ENCODE measurements at places on chromosomes 7 and 10.
A peak's percentile ranks its signal among the peaks of the same experiment; 100 is the strongest.

- no peak for DNase-seq
Observed at GRCh38 chr7:10040674-10041073, 933.0 kb upstream of the PHF14 start.

DNA sequence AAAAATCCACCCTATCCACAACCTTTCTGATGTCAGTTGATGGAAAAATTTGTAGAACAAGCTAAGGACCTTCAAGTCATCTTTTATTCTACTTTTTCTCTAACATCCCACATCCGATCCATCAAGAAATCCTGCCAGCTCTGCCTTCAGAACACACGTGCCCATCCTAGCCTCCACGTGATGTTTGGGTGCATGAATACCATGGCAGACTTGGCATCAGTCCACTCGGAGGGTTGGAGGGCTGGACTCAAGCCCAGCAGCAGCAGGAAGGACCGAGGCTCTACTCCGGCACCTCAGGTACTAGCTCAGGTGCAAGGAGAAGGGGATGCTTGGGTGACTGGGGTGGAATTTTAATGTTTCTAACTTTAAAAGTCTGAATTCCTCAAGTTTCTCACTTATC, 428.6 kb downstream of the DPP6 start:
- DNase-seq, result no peak

- DNase-seq, result no peak
Observed at GRCh38 chr7:142083605-142084004, 27.9 kb upstream of the MGAM2 start.

DNA sequence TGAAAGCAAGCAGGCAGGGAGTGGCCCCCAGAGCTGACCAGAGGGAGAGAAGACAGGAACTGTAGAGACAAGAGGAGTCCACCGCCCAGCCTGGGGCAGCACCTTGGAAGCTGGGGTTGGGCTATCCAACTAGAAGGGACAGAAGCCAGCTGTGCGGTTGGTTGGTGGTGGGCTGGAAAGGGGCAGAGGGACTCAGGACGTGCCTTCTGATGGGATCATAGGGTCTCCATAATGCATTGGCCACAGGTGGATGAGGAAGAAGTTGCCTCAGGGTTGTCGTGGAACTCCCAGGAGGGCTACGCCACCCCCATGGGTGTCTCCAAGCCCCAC, 114.0 kb upstream of the RET start:
- DNase-seq, result no peak

GRCh38 chr10:73998929-73999691, 1.2 kb downstream of the VCL start:
- no peak for DNase-seq

- no peak for DNase-seq
Observed at GRCh38 chr10:29949411-29950011, 109.9 kb downstream of the JCAD start.

GRCh38 chr7:44094883-44095592, 9.1 kb upstream of the AEBP1 start:
- DNase-seq, result no peak

- no peak for DNase-seq
Observed at GRCh38 chr10:30587522-30588031, 42.0 kb downstream of the LYZL2 start.

GRCh38 chr7:151488096-151488495, 31.6 kb downstream of the RHEB start:
- DNase-seq, result no peak

DNA sequence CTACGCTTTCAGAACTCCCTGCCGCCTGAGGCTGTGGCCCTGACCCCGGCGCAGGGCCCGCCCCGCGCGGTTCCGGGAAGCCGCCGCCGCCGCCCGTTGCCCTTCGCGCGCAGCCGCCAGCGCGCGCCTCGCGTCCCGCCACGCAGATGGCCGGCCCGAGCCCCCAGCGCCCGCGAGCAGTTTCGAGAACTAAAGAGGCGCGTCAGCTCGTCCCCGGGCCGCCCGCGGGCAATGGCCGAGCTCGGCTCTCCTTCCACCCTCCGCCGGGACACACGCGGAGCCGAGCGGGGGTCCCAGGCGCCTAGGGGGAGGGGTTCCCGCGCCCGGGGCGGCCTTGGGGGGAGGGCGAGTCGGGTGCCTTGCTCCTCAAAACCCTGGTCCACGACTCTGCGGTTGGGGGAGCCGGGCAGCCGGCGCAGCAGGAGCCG, 1.8 kb downstream of the HNRNPF start:
- DNase-seq, result peak; percentile 31

GRCh38 chr10:101513733-101514132, 74.3 kb downstream of the POLL start:
- DNase-seq, result no peak

DNA sequence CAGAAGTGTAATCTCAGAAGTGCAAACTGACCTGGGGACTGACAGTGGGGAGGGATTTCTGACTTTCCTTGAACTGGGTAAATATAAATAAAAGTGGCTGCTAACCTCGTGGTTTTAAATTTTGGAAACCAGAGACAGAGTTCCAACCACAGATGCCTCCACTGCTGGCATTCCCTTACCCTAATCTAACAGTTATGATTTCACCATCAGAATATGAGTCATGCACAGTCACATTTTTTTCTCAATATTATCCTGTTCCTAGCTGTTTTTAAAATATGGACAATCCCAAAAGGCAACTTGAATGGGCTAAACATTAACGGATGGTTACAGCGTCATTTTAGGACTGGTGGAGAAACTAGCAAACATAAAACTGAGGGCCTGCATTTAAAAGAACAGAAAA, 264.3 kb upstream of the INHBA start:
- DNase-seq, result no peak

- DNase-seq, result no peak
Observed at GRCh38 chr10:124612611-124613498, 131.3 kb downstream of the FAM53B start.

- no peak for DNase-seq
Observed at GRCh38 chr10:104447906-104448305, 94.3 kb downstream of the CFAP58 start.

DNA sequence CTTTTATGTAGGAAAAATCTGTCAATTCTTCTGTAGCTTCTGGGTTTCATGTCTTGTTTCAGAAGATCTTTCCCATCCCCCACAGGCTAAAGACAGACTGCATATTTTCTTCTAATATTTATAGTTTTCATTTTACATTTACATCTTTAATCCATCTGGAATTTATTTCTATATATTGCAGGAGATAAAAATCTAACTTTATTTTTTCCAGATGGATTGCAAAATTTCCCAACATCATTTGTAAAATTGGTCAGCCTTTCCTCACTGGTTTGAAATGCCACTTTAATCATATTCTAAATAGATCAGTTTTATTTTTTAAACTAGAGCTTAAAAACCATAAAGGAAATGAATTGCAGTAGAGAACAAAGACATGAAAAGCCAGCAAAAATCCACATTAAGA, 46.9 kb downstream of the TMEM26 start:
- no peak for DNase-seq

DNA sequence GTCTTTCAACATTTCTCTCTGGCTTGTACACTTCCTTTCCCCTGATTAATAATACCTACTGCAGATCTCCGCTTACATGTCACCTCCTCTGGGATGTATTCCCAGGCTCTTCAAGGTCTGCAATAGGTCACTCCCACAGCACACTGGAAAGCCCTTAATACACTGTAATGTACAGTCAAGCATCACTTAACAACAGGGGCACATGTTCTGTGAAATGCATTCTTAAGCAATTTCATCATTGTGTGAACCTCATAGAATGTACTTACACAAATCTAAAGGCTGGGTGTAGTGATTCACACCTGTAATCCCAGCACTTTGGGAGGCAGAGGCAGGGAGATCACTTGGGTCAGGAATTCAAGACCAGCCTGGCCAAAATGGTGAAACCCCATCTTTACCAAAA, 1.9 kb downstream of the COX15 start:
- no peak for DNase-seq
